Activated CD4-positive, alpha-beta memory T cell treated with anti-CD3 and anti-CD28 coated beads, Interleukin-2, amount 10 ng/mL, durations not matched to agents 7 days and 5 days (primary cell): ENCODE measurements at places on chromosomes 13 and 19. TPM values are rescaled to one million over a fixed set of nuclear protein-coding genes. Genes with fewer than 3 reads are reported as not detected.

DNA sequence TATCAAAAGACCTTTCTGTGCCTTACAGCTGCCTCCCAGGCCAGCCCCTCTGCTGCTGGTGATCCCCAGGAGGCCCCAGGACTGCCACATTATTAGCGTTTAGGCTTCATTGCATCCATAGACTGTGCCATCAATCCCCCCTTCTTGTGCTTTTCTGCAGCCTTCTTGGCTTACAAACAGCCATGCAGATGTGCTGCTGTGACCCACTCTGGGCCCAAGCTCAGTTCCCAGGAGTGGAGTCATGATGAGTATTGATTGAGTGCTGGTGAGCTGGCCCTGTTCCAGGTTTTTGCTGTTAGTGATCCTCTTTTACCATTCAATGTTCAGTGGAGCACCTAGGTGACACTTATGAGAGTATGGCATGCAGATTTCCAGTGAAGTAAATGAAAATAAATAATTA, 59.9 kb upstream of the SLAIN1 start:
- DNase-seq, result no peak

DNA sequence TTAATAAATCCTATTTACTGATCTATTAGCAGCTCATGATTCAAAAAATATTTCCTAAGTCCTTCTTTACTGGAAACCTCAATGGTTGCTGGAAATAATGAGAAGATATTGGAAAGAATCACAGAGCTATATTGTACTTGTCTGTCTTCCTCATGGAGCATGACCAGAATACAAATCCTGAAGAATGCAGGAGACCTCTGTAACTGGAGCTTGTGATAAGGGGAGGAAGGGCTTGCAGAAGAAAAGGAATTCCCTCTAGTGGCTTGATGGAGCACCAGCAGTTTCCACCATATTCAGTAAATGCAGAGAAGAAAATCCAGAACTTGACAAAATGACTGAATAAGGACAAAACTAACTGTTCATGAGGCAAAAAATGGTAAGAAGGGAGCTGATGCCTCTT, 1333.1 kb downstream of the EFNB2 start:
- no peak for DNase-seq

DNA sequence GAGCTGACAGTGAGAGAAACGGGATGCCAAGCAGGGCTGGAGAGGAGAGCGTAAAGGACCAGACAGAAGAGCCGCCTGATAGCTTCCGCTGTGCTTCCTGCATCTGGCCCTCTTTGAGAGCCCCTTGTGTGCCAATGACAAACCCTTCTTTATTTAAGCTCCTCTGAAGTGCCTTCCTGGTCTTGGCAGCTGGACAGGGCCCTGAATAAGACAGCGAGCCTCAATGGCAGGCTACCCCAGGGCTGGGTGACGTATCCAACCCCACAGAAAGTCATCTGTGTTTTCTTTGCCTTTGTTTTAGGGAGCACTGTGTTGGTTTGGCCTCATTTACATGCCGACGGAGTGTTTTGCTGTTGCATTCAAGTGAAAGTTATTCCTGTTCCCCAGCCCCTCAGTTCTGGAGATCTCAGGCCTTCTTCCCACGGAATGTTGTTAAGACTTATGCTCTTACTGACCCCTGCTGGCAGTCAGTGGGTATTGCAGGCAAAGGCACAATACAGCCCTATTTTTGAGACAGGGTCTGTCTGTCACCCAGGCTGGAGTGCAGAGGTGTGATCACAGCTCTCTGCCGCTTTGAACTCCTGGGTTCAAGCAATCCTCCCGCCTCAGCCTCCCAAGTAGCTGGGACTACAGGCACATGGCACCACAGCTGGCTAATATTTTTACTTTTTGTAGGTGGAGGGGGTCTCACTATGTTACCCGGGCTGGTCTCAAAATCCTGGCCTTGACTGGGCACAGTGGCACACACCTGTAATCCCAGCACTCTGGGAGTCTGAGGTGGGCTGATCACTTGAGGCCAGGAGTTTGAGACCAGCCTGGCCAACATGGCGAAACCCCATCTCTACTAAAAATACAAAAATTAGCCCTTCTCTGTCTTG, 16.8 kb downstream of the CCL25 start:
- DNase-seq, result no peak

The CYP2A7 gene
- not detected for total RNA-seq

DNA sequence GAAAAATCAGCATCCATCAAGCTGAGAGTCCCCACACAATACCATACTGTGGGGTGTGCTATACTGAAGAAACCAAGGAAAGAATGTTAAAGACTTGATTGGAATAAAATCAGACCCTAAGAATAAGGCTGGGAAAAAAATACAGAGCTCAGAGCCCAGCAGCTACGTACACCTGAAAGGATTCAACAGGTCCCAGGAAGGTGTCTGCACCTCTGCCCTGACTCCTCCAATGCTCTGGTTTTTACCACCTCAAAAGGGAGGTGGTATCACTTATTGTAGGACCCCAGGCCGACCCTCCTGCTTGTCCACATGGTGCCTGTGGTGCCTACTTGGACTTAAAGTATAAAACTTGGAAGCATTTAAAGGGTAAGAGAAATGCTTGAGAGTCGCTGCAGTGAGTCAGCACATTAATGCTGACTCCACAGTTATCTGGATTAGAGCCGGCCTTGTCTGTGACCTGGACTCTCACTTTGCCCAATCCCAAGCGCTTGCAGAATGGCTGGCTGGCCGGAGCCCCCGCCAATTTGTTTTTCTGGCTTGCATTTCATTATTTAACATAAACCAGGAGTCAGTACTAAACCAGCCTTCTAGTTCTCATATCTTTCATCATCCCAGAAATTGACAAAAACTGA, 110.1 kb downstream of the FGF14 start:
- no peak for DNase-seq

GRCh38 chr13:25300861-25301346, 521 bp upstream of the NUP58 start:
- DNase-seq, result no peak

The ZNF805 gene
- 9.8 TPM for total RNA-seq

DNA sequence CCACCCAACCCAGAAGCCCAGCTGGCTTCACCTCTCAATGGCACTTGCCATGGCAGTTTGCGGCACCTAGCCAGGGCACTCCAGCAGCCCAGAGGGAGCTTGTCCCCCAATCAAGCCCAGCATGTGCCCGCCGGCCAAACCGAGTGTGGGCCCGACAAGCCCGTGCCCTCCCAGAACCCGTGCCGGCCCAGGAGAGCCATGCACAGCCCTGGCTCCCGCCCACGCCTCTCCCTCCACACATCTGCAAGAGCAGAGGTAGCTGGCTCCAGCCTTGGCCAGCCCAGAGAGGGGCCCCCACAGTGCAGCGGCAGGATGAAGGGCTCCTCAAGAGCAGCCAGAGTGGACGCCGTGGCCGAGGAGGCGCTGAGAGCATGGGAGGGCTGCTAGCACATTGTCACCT, 2278.0 kb upstream of the PCDH20 start:
- no peak for DNase-seq

GRCh38 chr19:4474514-4475022, 2.5 kb downstream of the HDGFL2 start:
- no peak for DNase-seq

GRCh38 chr13:51637852-51638215, 53.6 kb downstream of the WDFY2 start:
- no peak for DNase-seq

The CGB2 gene
- total RNA-seq, result not detected

- no peak for DNase-seq
Observed at GRCh38 chr13:110643324-110643723, 28.0 kb downstream of the NAXD start.

DNA sequence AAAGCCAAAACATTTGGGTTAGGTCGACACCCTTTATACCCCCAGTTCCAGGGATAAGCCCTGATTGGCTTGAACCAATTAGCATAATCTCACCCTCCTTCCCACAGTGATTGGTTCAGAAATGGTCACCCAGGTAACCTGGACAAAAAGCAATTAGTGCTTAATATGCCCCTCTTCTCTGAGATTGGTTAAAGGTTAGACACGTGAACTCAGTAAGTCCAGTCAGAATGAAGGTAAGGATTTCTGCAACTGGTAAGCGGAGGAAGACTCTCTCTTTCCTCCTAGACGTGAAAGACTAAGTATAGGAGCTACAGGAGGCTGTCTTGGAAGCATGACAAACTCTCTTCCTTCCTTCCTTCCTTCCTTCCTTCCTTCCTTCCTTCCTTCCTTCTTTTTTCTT, 1.3 kb upstream of the PNMA8C start:
- no peak for DNase-seq

GRCh38 chr19:40155749-40156265, 35.4 kb upstream of the MAP3K10 start:
- no peak for DNase-seq

- no peak for DNase-seq
Observed at GRCh38 chr13:90954605-90955195, 392.8 kb upstream of the MIR17HG start.

GRCh38 chr13:114286808-114287207, 5.4 kb downstream of the UPF3A start:
- DNase-seq, result no peak

GRCh38 chr13:74825938-74826246, 656.1 kb downstream of the TBC1D4 start:
- no peak for DNase-seq

- no peak for DNase-seq
Observed at GRCh38 chr13:64626105-64626504, 2604.0 kb downstream of the PCDH9 start.

GRCh38 chr19:40755791-40756190, 4.8 kb downstream of the SNRPA start:
- DNase-seq, result no peak

DNA sequence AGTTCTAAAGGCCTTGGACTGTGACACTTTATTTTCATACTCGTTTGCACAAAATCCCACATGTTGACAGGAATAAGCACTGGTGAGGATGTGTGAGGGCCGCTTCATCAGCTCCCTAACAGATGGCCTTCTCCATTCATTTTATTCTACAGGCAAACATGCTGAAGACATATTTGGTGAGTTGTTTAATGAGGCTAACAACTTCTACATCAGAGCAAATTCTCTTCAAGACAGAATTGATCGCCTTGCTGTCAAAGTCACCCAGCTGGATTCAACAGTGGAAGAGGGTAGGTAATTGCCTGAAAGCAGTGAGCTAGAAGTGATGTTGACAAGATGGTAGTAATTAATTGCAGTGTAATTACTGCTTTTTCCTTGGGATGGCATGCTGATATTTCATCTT, 95.7 kb downstream of the GPR12 start:
- DNase-seq, result no peak

DNA sequence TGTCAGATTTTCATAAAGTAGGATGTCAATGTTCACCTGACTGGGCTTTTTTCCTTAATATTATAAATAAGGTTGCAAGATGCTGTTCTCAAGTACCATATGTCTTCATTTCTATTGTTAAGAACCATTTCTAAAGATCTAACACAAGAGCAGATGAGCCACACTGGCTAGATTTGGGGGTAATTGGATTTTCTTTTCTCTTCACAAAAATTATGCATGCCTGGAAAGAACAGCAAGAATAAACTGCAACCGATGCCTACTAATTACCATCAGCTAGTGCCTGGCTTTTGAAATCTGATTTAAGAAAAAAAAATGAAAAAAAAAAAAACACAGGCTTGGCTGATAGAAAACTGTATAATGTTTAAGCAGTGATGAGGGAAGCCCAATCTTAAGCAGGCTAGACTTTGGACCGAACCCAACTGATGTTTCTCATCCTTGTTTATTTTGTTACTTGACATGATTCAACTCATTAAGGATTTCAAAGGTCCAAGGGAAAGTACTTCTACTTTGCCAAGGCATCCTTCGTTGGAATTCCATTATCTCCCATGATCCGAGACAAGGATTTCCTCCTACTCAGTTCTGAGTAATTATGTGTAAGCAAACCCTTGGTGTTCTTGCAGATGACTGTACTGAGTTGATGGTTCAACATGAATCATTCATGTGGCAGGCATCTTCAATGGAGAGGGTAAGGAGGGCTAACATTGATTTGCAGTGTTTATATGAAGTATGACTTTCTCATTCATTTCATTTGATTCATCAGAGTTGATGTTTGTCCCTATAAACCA, 300.5 kb downstream of the SPRY2 start:
- no peak for DNase-seq

- DNase-seq, result no peak
Observed at GRCh38 chr19:42512130-42512636, 16.1 kb downstream of the CEACAM1 start.

The COL4A2 gene
- not detected for total RNA-seq

- DNase-seq, result no peak
Observed at GRCh38 chr13:110306340-110306959, 507 bp downstream of the COL4A1 start.

- no peak for DNase-seq
Observed at GRCh38 chr13:59157181-59157580, 1006.5 kb downstream of the DIAPH3 start.

The MYH14 gene
- total RNA-seq, result not detected

DNA sequence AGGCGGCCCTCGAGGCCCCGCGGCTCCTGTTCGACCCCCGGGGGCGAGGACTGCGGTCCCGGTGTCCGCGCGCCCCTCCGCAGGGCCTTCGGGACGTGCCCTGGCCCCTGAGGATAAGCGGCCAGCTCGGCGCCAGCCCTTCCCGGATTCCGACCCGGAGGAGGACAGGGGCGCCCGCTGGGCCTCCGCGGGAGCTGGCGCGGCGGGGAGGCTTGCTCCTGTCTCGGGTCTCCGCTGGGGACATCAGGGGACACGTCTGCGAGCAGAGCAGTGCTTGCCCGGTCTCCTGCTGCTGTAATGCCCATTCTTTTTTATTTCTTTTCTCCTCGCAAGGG, 829 bp downstream of the B3GLCT start:
- no peak for DNase-seq

- DNase-seq, result no peak
Observed at GRCh38 chr19:38033658-38034491, 126.9 kb downstream of the SIPA1L3 start.

- no peak for DNase-seq
Observed at GRCh38 chr13:101211261-101211660, 205.0 kb downstream of the NALCN start.

DNA sequence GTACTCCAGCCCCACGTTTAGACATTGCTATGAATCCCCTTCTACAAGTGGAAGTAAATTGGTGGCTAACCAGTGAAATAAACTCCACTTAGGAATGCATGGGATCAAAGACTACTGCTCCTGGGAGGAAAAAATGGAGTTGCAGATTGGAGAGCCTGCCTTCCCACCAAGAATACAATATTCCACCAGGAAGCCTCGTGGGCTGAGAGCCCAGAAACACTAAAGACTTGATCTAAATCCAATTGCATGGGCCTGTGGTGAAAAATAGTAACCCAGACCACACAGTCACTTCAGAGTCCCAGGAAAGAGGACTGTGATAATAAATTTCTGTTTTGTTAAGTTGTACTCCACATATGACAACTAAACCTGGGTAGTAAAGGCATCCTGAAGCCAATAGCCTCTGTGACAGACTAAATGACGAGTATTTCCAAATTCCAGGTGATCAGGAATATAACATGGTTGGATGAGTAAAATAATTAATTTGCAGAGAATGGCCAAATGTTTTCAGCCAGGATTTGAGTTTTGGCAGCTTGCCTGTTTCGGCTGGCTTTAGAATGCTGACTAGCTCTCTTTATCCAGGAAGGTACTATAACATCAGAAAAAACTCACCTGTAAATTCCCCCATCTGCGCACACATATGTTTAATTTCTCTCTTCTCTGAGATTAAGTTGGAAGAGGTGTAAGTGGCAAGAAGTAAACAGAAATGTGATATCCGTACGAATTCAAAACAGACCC, 480.3 kb downstream of the LIG4 start:
- DNase-seq, result no peak

The ATP8B3 gene
- total RNA-seq, result 23.3 TPM

The LHB gene
- total RNA-seq, result 0.63 TPM

The PTPRH gene
- not detected for total RNA-seq

- no peak for DNase-seq
Observed at GRCh38 chr19:21610787-21611186, 105.4 kb downstream of the ZNF429 start.
